Fibroblast of villous mesenchyme (primary cell): ENCODE measurements at places on chromosomes 4 and X. TPM values are rescaled to one million over a fixed set of nuclear protein-coding genes. Genes with fewer than 3 reads are reported as not detected.

DNA sequence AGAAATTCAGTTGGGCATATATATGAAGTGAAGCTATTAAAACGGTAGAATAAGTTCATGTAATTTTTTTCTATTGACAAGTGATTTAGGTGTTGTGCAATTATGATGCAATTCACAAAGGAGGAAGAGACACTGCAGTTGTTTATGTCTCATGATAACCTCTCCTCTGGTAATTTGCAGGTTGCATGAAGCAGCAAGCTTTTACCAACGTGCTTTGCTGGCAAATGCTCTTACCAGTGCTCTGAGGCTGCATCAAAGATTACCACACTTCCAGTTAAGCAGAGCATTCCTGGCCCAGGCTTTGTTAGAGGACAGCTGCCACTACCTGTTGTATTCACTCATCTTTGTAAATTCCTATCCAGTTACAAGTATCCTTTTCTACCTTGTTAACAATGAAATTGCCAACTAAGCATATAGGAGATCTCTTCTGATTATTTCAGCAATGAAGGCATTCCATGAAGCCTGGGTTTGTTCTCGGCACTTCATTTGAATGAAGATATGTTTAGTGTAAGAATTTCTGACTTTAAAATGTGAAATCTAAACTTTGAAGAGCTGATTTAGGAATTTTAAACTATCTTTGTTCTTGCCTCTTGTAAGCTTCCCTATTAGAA lies 3.9 kb downstream of the TMEM33 start:
- DNase-seq = peak; percentile 91

GRCh38 chr4:33724685-33725084 lies 2519.6 kb downstream of the ARAP2 start:
- DNase-seq = no peak

GRCh38 chr4:87007528-87008446 lies 73.0 kb downstream of the AFF1 start:
- DNase-seq = peak; percentile 74

DNA sequence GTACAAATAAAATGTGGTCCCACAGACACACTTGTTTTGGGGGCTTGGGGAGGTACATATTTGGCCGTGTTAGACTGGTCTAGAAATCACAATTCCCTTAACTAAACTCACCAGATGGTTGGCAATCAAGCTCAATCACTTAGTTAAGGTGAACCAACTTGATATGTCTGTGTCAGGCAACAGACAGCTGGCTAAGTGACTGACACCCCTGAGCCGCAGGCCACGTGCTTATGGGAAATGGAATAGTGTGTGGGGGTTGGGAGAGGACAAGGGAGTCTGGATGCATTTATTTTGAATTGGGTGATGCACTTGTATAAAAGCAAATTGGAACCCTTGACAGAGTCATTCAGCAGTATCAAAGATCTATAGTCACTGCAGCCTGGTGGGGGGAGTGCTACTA lies 209.0 kb downstream of the HS6ST2 start:
- DNase-seq = no peak

- DNase-seq = no peak
Observed at GRCh38 chr4:52142816-52143215, 91.7 kb downstream of the SPATA18 start.

DNA sequence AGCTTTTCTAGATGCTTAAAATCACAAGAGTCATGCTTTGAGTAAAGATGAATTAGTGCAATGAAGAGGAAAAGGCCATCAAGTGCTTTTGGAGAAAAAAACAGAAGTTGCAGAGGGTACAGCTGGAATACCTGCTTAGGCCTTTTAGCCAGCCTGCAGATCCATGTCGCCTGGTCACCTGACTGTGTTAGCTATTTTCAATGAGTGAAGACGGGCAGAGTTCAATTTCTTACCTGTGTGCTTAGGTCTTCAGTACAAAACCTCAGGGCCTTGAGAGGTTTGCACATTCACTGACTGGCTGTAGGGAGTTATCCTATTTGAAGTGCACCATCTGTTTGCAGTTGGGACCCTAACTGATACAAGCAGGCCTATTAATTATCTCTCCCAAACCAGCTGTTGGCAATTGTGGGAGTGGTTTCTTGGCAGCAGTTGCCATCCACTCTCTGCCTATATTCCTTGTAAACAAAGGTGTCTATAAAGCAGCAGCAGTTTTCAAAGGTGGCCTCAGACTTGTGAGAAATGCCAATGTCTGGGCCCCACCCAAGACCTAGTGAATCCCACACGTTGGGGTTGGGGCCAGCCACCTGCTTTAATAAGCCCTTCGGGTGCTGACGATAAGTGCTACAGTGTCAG lies 16.3 kb upstream of the FAT1 start:
- no peak for DNase-seq

- DNase-seq = no peak
Observed at GRCh38 chrX:21933077-21933476, 7.4 kb upstream of the SMS start.

Gene CHIC1
- total RNA-seq = 6.4 and 10.4 TPM in 2 replicates

Gene TMSB15A
- 1.7 and 3.9 TPM in 2 replicates for total RNA-seq

Gene UGT8
- 0.32 and 0.86 TPM in 2 replicates for total RNA-seq
